Activated gamma-delta T cell (primary cell): ENCODE measurements at places on chromosomes 11 and 22.

DNA sequence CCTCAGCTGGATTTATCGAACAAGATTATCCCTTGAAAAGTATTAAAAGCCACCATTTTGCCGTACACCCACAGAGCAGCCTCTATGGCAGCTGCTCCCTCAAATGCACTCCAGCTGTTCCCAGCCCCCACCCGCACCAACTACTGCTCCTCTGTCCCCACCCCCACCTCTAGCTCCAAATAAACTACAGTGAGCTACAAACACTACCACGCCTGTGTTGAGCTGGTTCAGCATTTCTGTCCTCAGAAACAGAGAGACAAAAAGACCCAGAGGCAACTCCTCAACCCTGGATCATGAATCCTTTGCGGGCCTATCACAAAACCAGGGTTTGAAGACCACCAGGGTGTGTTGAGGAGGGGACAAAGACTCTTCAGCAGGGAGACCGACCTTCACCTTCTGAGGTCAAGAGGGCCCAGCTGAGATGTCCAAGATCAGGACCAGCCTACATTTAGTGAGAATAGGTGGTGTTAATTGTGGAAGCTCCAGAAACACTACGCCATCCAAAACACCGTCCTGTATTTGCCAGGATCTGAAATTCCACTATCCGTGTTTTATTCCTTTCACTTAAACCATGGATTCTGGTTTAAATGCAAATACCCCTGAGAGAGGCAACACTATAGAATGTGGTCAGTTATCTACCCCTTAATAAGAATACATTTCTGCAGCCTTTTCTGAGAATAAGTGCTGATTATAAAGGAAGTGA lies 195.9 kb downstream of the DSCAML1 start:
- no peak for DNase-seq

DNA sequence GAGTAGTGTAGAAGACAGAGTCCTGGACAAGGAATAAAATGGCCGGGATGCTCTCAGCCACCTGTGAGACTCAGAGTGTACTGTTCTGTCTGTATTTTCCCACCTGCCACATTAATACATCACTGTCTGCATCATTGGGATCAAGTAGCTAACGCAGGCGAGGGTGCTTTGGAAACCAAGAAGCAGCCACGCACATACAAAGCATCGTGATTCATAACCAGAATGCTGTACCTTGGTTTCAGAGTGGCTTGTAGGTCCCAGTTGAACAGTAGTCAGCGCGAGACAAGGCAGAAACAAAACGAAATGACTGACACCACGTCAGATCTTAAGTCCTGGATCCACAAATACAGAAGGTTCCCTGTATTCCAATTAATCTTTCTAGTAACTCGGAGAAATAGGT lies 198.3 kb downstream of the GRIK4 start:
- no peak for DNase-seq

DNA sequence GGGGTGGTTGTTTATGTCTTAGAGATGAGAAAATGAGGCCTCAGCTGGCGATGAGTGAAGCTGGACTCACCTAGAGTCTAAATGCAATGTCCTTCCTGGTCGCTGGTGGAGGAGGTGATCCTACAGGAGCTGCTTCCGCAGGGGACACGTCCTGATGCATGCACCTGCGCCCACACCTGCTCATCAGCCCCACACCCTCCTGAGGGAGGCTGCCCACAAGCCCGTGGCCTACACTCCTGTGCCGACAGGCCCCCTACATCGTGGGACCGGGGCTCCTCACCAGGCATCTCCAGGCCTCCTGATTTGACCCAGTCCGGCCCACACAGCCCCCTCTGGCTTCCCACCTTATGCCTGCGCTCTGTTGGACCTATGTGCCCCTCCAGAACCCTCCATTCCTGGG lies 857.2 kb downstream of the TBC1D22A start:
- no peak for DNase-seq

DNA sequence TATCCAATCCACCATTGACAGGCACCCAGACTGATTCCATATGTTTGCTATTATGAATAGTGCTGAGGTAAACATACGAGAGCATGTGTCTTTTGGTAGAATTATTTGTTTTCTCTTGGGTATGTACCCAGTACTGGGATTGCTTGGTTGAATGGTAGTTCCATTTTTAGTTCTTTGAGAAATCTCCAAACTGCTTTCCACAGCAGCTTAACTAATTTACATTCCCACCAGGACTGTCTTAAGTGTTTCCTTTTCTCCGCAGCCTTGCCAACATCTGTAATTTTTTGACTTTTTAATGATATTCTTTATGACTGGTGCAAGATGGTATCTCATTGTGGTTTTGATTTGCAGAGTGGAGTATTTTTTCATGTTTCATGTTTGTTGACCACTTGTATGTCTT lies 8.3 kb downstream of the FDX1 start:
- DNase-seq = no peak

- no peak for DNase-seq
Observed at GRCh38 chr11:119790476-119790875, 61.5 kb upstream of the NECTIN1 start.

DNA sequence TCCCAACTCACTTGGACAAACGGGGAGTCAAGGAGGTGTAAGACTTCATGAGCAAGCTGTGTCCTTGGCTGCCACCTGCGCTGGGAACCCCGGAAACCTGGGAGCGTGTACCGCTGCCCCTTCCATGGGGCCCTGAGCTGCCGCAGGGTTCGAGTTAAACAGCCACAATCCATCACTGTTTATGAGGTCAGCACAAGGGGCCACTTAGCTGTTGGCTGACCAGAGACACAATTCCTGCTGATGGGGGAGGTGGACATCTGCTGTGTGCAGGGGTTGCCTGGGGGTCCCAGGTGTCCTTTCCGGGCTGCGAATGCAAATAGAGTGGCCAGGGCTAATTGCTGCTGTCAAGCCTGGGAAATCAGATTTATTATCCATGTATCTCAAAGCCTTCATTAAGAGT lies 549.3 kb downstream of the BRD1 start:
- no peak for DNase-seq

DNA sequence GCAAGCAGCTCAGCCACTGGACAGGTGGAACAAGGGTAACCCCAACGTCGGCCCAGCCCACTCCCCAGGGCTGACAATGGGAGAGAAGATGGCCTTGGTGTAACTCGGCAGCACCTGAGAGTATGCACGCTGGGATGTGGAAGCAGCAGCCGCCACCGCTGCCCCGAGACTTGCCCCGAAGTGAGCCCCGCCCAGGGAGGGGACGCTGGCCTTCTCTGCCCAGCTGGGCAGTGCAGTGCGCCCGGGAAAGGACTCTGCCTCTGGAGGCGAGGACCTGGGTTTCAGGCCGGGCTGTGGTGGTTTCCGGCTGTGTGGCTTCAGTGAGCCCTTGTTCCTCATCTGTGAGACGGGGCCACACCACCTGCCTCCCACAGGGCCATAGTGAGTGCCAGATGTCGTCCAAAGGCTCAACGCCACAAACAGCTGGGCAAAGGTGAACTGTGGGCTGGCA lies 8.6 kb upstream of the POLDIP3 start:
- DNase-seq = no peak

DNA sequence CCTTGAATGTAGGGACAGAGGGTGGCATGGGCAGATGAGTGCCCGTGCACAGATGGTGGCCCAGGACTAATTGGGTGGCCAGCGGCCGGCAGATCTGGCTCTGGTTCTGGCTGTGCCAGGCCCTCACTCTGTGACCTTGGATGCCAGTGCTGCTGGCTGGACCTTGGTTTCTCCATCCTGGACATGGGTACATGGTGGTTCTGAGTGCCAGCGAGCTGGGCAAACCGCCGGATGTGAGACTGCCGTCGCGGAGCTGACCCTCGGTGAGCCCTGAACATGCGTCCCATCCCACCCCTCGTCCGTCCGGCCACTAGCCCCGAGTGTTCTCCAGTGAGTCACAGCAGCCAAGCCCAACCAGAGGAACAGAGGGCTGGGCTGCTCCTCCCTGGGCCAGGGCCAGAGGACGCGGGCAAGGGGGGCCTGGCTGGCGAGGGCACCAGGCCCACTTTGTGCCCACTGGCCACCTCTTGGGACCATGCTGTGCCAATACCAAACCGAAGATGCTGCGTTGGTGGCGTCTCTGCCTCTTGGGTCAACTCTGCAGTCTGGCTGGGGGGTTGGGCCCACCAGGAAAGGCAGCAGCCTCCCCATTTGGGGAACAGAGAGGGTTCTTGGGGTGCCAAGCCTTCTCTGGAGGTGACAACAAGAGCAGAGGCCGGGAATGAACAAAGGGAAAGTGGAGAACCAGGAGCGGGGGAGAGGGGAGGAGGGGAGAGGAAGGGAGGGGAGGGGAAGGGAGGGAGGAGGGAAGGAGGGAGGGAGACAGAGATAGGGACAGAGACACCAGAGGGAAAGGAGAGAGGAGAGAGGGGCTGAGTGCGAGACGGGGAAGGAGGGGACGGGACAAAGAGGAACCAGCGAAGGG lies 10.7 kb downstream of the LSP1 start:
- DNase-seq = no peak

- no peak for DNase-seq
Observed at GRCh38 chr11:130187096-130187495, 27.5 kb downstream of the ST14 start.

GRCh38 chr11:102396708-102397563 lies 49.9 kb downstream of the BIRC2 start:
- no peak for DNase-seq
